ENCODE measurements at places on chromosomes 12 and 14.
A peak's percentile ranks its signal among the peaks of the same experiment; 100 is the strongest.

DNA sequence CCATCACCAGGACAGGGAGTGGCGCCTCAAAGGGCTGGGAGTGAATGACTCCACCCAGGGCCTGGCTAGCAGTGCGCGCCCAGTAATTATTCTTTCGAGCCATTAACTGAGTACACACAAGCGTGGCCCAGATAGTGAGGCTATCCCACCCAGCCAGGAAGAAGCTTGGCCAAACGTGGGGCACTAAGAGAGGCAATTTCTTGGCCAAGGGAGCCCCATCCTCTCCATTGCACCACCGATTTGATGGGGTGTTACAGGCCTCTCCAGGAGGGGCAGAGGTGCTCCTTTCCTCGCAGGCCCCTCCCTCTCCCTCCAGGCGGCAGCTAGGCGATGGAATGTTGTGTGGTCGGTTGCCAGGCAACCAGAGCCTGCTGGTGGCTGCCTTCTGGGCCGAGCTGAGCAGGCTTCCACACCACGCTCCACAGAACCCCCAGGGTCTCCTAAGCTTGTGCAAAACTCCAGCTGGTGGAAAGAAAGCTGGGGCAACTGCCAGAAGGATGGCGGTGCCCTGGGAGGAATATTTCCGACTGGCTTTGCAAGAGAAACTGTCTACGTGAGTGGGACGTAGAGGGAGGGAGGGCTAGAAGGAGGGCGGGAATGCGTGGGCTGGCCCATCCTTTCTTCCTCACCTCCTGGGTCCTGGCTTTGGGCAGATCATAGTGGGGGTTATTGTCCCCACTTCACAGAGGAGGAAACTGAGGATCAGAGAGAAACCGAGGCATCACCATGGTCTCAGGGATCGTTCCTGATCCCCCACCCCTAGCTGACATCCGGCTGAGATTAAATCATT is at the start of gene CFAP73:
Gene CFAP73 (plus strand): TSS at position 364 of the 790 bp plus-strand sequence. CDS start 134 bp downstream, at position 498.
- DNase-seq: peak; percentile 82

DNA sequence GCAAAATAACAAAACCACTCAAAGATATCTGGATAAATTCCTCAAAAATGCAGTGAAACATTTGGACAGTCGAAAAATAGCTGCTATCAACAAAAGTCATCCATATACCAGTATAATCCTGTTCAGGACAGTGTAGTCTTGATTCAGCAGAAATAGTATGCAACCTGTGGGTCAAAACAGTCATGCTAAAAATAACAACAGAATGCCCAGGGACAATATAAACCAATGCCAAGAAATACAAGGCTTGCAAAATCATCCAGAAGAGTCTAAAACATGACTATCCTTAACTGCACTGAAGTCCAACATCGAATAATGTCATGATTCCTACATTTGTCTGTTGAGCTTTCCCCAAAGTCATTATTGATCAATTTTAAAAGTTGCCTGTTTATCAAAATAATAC is 425.9 kb downstream of the FSCB start:
- no peak for DNase-seq

GRCh38 chr14:79693935-79694334 is 517.4 kb downstream of the DIO2 start:
- no peak for DNase-seq

DNA sequence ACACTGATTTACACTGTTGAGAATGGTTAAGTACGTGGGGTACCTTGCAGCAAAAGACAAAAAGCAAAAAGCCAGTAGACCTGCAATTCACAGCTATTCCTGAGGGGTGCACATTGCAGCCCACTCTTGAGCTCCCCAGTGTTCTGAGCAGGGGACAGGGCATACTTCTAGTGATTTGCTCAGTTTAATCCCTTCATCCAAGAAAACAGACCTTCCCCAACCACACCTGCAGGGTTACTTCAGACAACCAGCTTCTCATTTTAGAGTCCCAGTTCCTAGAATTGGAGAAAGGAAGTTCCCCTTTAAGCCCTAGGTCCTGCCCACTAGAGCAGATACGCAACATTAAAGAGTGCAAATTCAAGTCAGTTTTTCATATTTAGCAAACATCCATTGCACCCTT is 3.6 kb upstream of the WSB2 start:
- DNase-seq: no peak

DNA sequence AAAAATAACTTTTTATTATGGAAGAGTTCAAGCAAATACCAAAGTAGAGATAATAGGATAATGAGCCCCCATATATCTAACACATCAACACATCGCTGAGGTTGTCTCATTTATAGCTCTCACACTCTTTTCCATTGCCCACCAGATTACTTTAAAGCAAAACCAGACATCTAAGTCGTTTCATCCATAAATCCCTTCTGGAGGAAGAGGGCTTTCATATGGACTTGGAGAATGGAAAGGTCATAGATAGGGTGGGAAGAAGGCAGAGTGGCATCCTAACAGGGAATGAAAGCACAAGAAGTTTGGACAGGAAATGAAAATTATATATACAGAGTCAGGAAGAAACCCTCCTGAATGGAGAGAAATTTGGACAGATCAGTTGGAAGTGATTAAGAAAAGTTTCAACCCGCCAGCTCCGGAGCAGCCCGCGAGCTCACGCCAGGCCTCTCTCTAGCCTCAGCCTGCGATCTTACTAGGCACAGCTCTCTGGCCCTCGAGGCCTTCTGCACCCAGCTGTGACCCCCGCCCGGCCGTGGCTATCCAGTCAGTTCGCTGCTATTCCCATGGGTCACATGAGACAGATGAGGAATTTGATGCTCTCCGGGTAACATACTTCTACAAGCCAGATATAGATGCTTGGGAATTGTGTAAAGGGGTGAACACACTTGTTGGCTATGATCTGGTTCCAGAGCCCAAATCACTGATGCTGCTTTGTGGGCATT is 48.4 kb upstream of the NID2 start:
- no peak for DNase-seq

GRCh38 chr14:70882776-70883492 is 24.3 kb upstream of the PCNX1 start:
- DNase-seq: no peak

- DNase-seq: no peak
These were observed 26.0 kb downstream of the DCP1B start for GRCh38 chr12:1978078-1978862.

GRCh38 chr14:39060818-39061437 is 42.1 kb downstream of the SEC23A start:
- no peak for DNase-seq

DNA sequence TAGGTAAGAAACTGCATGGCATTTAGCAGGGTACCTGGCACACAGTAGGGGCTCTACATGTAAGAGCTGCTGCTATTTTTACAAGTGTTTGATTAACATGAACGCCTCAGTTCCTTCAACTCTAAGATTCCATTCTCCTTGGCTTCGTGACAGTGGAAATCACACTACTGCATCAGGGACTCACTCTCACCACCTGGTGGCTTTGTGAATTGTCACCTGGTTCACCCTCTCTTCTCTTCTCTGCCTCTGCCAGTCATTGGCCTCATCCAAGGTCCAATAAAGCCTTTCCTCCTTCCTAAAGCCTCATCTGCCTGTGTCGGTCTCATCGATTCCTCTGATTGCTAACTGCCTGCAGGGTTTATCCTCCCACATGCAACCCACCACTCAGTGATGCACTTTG is 476.4 kb downstream of the VRK1 start:
- no peak for DNase-seq

DNA sequence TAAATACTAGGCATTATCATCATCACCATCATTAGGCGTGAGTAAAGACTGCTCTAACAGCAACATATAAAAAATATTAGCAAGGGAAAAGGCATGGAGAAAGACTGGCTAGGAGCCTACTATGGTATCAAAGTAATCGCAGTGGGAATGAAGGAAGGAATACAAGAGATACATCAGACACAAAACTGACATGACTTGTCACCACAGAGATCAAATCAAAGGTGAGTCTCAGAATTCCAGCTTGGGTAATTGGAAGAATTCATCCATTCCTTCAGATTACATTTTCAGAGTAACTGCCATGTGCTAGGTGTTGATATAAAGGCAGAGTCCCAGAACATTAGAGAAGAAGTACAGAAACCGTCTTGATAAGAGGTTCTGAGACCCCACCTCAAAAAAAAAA is 10.2 kb downstream of the ZBTB25 start:
- no peak for DNase-seq

GRCh38 chr12:10205220-10205807 is 7.4 kb upstream of the GABARAPL1 start:
- no peak for DNase-seq

DNA sequence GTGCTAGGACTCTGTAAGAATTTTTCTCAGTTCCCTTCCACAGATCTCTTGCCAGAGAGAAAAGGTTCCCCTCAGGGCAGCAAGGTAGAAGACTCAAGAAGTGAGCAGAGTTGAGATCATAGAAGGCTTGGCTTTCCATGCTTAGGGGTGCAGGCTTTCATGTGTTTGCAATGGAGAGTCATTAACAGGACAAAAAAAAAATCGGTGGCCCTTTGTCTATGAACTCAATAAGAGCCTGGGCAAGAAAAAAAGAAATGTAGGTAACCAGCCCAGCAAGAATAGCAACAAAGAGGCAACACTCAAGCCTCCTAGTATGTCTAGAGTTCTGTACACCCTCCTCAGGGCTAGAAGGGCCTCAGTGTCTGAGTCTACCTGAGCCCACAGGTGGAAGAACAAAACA is 23.4 kb upstream of the LRP6 start:
- no peak for DNase-seq

DNA sequence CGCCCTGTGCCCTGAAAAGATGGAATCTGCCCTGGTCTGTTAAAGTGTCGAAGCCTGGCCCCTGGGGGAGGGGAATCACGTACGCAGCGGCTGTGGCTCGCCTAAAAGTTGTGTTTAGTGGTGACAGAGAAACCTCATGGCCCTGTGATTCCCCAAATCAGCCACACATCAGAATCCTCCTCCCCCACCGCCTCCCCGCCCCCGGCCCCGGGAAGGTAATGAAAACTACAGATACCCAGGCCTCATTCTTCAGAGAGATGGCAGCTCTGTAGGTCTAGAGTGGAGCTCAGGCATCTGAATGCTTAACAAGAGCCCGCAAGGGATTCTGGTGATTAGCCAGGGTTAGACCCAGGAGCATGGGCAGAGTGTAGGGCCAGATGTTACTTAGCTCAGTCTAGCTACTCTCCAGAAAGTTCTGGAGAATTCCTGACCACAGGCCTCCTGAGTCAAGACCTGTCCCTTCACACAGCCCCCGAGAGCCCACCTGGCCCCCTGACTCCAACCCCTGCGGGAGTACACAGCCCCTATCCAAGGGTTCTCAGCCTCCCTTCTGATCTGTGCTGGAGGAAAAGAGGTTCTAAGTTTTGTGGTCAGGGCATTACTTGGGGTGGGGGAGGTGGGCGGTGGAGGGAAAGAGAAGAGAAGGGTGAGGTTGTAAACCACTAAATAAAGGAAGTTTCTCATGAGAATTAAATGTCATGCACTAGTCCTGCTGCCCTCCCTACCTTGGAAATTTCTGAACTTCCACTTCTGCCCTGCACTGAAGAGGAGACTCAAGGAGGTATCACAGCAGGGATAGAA is 114.8 kb downstream of the PLXNC1 start:
- DNase-seq: no peak

DNA sequence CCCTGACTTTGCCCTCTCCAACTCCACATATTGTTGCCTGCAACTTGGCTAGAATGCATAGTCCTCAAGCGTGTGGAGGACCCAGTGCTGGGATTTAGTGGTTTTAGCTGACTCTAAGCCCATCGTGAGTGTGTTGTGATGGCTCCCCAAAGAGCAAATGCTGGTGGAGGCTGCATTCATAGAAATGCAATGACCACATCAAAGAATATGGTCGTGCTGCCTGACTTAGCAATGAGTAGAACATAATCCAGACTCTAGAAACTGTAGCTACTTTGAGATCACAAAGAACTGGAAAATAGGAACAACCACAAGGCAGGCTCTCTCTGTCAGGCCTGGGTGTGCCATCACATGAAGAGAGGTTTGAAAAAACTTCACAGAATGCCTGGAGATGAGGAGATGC is 1.3 kb downstream of the DYRK4 start:
- no peak for DNase-seq

DNA sequence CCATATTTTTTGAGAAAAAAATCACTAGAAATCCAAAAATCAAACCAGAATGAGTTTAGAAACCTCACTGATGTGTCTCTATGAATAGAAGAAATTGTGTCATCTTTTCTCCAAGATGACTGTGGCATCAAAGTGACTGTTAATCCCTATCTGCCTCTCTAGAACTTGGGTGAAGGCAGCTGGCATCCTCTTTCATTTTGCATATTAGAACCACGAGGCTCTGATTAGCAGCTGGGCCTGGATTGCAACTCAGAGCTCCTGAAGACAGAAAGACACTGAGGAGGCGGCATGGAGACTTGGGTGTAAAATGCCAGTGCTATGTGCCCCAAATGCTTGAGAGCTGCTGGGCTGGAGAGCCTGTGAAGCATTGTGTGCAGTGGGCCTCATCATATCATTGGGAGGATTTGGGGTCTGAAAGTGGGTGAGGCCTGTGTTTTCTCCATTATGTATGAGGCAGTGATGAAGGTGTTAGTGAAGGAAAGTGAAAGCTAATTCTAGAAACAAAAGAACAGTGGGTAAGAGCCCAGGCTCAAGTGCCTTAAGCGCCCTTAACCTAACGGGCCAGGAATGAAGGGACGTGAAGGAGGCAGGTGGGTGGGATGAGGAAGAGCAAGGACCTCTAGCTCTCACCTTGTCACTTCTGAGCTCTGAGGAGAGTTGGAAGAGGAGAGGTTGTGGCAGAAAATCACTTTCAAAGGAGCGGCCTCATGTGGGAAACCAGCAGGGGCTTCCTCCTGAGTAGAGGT is 26.2 kb downstream of the NKX2-8 start:
- no peak for DNase-seq

GRCh38 chr12:58233886-58234285 is 292.5 kb downstream of the ATP23 start:
- DNase-seq: no peak

GRCh38 chr12:132429946-132430643 is 59.9 kb upstream of the FBRSL1 start:
- no peak for DNase-seq

DNA sequence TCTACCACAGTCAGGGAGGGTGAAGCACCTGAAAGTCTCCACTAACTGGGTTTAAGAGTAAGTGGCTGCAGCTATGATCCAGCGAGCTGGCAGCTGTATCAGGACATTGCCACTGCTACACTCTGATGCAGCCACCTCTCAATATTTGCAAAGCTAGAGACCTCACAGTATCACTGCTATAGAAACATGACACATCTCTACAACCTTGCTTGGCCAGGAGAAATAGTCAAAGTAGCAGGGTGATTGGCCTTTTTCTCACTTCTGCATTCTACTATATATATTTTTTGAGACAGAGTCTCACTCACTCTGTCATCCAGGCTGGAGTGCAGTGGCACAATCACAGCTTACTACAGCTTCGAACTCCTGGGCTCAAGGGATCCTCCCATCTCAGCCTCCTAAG is 9.3 kb upstream of the FMNL3 start:
- DNase-seq: no peak

DNA sequence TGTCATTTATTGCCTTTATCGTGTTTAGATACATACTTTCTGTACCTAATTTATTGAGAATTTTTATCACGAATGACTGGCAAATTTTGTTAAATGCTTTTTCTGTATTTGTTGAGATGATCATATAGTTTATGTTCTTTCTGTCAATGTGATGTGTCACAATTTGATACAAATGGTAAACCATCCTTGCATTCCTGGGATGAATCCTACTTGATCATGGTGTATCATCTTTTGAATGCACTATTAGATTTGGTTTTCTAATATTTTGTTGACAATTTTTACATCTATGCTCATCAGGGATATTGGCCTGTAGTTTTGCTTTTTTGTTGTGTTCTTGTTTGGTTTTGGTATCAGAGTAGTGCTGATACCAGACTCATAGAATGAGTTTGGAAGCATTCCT is 185.1 kb downstream of the NUBPL start:
- DNase-seq: no peak

- DNase-seq: no peak
These were observed 19.0 kb downstream of the KCTD10 start for GRCh38 chr12:109458086-109458485.
